Esophagus squamous epithelium (tissue), 5 donors: ENCODE measurements at places on chromosomes 2 and 18. TPM values are rescaled to one million over a fixed set of nuclear protein-coding genes. Genes with fewer than 3 reads are reported as not detected.

GRCh38 chr2:30770816-30771576 lies 36.2 kb downstream of the CAPN13 start:
- no peak for DNase-seq

GRCh38 chr2:9972621-9973479 lies 21.4 kb downstream of the GRHL1 start:
- no peak for DNase-seq

DNA sequence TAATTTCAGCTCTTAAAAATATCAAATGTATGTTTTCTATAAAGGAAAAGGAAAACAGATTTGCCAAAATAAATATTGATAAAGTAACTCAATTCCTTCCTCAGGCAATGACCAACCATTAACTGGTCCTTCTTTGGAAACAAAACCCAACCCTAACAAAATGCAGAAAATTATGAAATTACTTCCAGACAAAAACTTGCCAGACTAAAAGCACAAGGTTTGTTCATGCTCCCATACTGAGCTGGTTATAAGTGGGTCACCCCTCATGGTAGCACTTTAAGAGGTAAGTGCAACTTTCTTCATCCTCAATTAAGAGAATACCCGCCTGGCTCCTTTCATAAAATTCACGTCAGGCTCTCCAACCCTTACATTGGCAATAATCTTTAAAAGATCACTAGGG lies 31.1 kb upstream of the TTC32 start:
- DNase-seq: no peak

DNA sequence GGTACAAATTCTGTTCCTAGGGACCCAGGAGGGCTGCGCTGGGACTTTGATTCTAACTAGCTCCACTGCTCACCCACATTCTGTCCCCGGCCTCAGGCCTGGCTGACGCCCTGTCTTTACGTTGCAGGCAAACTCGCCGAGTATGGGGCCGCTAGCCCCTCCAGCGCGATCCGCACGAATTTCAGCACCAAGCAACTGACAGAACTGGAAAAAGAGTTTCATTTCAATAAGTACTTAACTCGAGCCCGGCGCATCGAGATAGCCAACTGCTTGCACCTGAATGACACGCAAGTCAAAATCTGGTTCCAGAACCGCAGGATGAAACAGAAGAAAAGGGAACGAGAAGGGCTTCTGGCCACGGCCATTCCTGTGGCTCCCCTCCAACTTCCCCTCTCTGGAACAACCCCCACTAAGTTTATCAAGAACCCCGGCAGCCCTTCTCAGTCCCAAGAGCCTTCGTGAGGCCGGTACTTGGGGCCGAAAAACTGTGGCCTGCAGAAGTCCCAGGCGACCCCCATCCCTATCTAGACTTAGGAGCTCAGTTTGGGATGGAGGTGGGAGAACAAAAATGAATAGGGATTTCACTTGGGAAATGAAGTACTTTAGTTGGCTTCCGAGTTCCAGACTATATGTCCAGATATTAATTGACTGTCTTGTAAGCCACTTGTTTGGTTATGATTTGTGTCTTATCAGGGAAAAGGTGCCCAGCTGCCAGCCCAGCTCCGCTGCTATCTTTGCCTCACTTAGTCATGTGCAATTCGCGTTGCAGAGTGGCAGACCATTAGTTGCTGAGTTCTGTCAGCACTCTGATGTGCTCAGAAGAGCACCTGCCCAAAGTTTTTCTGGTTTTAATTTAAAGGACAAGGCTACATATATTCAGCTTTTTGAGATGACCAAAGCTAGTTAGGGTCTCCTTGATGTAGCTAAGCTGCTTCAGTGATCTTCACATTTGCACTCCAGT lies 1.5 kb downstream of the HOXD1 start:
- no peak for DNase-seq

- DNase-seq: no peak
These were observed 1.1 kb upstream of the NCKAP5 start for GRCh38 chr2:133569286-133569830.

DNA sequence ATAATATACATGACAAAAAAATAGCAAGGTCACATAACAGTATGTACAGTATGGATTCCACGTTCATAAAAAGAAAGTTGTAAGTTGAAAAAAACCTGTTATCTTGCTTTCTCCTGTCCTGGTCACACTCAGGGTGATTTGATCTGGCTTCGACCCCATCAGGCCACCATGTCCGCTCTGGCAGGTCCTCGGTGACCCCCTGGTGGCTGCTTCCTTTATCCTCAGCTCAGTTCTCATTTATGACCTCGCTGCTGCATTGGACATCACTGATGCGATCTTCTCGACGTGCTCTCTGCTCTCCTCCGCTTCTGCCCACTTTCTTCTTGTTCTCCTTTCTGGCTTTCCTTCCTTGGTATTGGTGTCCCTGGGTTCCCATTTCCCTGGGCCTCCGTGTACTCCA lies 29.7 kb downstream of the DGKD start:
- no peak for DNase-seq

DNA sequence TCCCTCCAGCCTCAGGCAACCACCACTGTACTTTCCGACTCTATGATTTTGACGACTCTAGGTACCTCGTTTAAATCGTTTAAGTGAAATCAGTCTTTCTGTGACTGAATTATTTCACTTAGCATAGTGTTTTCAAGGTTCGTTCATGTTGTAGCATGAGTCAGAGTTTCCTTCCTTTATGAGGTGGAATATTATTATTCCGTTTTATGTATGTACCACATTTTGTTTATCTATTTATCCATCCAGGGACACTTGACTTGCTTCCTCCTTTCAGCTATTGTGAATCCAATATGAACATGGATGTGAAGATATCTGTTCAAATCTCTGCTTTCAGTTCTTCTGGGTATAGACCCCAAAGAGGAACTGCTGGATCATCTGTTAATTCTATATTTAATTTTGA lies 19.1 kb downstream of the IL1R2 start:
- no peak for DNase-seq

DNA sequence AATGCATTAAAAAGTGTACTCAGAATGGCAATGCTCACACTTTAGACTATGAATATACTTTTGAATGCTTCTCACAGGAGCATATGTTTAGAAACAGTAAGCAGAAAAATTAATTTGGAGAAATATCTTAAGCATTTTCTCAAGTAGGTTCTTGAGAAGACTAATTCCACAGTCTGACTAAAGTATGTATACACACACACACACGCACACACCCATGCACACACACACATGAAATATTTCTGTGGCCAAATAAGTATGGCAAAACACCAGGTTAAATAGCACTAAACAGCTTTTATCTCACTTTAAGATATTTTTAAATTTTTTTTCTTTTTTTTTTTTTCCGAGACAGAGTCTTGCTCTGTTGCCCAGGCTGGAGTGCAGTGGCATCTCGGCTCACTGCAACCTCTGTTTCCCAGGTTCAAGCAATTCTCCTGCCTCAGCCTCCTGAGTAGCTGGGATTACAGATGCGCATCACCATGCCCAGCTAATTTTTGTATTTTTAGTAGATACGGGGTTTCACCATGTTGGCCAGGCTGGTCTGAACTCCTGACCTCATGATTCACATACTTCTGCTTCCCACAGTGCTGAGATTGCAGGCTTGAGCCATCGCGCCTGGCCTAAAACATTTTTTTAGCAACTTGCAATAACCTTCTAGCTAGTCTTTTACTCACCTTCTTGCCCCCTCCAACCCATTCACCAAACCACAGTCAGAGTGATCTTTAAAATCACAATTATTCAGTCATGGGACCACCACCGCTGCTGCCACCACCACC lies 67.5 kb upstream of the SCG2 start:
- DNase-seq: no peak

DNA sequence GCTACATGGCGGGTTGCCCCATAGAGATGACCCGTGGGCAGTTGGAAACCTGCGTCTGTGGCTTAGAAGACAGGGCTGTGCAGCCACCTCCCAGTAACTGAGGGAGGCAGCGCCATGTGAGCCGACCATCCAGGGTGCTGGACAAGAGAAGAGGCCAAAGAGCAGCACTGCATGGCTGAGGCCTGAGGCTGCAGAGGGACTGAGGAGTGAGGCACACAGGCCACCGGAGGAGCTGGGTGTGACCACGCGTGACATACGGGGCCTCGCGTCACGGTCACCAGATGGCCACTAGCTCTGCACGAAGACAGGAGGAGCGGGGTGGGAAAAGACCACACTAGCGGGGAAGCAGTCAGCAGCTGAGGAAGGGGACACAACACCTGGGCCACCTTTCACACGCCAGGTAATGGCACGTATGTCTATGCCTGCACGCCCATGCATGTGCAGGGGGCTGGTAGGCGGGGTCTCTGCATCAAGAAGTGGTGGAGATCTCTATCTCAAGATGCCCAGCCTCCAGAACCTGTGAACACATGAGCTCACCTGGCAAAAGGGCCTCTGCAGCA lies 61.4 kb downstream of the NDUFA10 start:
- DNase-seq: no peak

GRCh38 chr2:190361572-190361971 lies 18.2 kb downstream of the INPP1 start:
- no peak for DNase-seq

- DNase-seq: no peak
These were observed 569.0 kb upstream of the SYT4 start for GRCh38 chr18:43846299-43846698.

DNA sequence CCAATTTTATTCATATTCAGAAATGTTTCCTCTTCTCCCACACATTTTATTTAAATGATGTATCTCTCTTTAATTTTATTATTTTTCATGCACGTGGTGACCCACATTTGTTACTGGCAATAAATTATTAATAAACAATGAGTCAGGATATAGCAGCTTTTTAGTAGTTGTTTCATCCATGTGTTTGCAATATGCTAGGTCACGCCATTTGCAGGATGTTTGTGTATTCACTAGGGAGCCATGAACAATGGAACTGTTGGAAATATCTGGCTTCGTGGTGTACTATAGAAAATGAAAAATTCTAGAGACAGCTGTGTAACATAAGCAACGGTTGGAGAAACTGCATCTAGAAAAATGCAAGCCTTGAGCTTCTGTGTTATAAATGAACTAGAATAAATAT lies 176.0 kb upstream of the COL3A1 start:
- DNase-seq: no peak

GRCh38 chr2:28546242-28546641 lies 50.4 kb downstream of the PLB1 start:
- DNase-seq: no peak

DNA sequence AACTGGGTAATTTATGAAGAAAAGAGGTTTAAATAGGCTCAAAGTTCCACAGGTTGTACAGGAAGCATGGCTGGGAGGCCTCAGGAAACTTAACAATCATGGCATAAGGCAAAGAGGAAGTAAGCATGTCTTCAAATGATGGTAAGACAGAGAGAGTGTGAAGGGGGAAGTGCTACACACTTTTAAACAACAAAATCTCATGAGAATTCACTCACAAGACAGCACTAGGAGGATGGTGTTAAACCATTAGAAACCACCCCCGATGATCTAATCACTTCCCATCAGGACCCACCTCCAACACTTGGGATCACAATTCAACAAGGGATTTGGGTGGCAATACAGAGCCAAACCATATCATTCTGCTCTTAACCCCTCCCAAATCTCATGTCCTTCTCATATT lies 34.9 kb downstream of the CFAP210 start:
- DNase-seq: no peak

- DNase-seq: no peak
These were observed 79.6 kb upstream of the RAPGEF4 start for GRCh38 chr2:172655838-172656573.

DNA sequence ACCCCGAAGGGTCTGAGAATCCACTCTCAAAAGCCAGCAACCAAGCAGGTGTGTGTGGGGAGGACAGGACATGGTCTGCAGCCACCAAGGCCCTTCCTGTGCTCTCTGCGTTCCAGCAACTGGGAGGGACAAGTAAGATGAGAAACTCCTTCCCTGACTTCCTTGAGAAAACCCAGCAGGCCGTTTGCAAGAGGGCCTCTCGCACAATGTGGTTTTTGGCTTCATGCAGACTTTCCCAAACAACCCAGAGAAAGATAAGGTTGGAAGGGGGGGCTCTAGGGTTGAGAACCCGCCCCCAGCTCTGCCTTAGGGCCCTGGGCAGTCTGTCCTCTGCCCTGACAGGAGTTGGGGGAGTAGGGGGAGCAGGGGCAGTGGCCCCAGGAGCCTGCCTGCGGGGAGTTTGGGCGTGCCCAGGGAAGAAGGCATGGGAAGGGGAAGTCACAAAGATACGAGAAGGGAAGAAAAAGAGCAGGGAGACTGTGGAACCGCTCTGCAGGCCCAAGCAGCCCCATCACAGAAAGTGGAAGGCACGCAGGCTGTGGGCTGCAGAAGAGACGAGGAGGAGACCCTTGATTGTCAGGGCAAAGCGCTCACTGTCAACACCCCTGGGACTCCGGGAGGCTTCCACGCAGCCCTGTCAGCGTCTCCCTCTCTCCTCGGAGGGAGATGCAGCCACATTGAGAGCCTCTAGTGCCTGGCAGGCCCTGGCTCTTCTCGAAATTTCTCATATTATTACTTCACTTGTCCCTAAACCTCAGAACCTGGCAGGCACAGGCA lies 99.8 kb downstream of the SMAD7 start:
- DNase-seq: no peak

GRCh38 chr2:143717053-143717452 lies 587.8 kb downstream of the ARHGAP15 start:
- no peak for DNase-seq

DNA sequence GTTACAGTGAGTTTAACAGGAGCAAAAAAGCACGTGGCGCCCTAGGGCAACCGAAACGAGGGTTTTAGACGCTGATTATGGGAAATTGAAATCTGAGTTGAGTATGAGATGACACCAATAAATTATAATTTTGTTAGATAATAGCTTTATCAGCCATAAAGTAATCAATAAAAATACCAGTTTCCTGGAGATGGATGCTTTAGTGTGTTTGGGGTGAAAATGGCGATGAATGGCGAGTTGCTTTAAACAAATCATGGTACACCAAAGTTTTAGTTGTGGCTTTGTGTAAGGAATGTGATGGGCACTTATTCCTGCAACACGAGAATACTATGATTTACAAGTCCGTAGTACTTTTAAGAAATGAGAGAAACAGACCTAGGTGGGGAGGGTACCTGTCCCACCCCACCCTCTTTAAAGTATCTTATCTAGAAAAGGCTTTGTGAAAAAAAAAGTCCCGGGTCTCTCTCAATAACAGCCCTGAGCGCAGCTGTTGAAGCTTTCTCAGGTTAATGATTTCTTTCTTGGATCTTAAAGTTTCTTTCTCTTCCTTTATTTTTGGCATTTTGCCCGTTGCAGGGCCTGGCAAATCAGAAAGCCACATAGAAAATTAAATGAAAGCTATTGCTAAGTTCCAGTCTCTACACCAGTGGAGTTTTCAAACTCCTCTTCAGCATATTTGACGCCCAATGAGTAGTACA lies 1.5 kb upstream of the RRM2 start:
- no peak for DNase-seq

The GAL3ST2 gene
- 0.38 TPM for total RNA-seq

The ADD2 gene
- total RNA-seq: 0.42 TPM

The TUBA3E gene
- total RNA-seq: not detected

The PDCL3 gene
- 31.5 TPM for total RNA-seq

The CTAGE1 gene
- not detected for total RNA-seq
